ENCODE measurements at places on chromosomes 12 and 14.

GRCh38 chr14:59836116-59836515 is 34.5 kb downstream of the RTN1 start:
- no peak for DNase-seq

- DNase-seq, result no peak
Observed at GRCh38 chr12:28568118-28568517, 377.9 kb downstream of the CCDC91 start.

- no peak for DNase-seq
Observed at GRCh38 chr12:32765906-32766305, 10.2 kb upstream of the YARS2 start.

- DNase-seq, result no peak
Observed at GRCh38 chr14:77036484-77037214, 8.1 kb upstream of the IRF2BPL start.

GRCh38 chr12:68900241-68900640 is 32.7 kb downstream of the CPM start:
- DNase-seq, result no peak

Data from stimulated activated CD4-positive, alpha-beta T cell treated with anti-CD3 and anti-CD28 coated beads, TNF-alpha, amount 100 ng/mL, for 4 hours (primary cell).